AG09319 (cell line): ENCODE measurements at places on chromosomes 6 and 20.
A peak's percentile ranks its signal among the peaks of the same experiment; 100 is the strongest.

GRCh38 chr6:54366667-54367327 lies 58.6 kb downstream of the TINAG start:
- no peak for DNase-seq

DNA sequence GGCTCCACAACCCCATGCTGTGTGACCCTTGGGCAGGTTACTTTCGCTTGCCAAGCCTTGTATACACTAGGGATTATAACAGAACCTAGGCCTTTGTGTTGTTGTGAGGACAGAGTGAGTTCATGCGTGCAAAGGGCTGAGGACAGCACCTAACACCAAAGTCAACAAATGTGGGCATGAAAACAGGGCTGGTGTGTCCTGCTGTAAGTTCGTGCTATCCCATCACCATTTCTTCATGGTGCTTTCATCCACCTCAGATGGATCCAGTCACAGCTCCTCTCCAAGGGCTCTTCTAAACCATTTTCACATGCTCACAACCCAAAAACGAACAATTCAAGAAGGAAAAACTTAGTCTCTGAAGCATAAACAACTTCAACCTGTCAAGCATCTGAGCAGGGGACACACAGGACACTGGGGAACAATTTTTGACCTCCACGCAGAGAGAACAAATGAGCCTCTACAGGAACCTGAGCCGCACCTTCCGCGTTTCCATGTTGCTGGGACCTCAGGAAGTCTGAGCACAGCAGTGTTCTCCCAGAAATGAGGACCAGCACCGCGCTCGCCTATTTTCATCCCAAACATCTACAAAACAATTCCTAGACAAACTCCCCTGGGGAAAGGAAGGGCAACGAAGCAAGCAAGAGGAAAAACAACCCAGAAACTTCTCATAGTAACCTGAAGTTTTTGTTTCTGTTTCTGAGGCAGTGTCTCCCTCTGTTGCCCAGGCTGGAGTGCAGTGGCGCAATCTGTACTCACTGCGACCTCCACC lies 3.1 kb downstream of the LRP11 start:
- DNase-seq: no peak

GRCh38 chr6:113907102-113907815 lies 50.1 kb downstream of the MARCKS start:
- DNase-seq: no peak

DNA sequence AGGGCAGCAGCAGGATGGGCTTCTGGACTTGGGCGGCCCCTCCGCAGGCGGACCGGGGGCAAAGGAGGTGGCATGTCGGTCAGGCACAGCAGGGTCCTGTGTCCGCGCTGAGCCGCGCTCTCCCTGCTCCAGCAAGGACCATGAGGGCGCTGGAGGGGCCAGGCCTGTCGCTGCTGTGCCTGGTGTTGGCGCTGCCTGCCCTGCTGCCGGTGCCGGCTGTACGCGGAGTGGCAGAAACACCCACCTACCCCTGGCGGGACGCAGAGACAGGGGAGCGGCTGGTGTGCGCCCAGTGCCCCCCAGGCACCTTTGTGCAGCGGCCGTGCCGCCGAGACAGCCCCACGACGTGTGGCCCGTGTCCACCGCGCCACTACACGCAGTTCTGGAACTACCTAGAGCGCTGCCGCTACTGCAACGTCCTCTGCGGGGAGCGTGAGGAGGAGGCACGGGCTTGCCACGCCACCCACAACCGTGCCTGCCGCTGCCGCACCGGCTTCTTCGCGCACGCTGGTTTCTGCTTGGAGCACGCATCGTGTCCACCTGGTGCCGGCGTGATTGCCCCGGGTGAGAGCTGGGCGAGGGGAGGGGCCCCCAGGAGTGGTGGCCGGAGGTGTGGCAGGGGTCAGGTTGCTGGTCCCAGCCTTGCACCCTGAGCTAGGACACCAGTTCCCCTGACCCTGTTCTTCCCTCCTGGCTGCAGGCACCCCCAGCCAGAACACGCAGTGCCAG lies at the start of gene TNFRSF6B:
TSS of gene TNFRSF6B (plus strand) at position 25 of the 729 bp plus-strand sequence. CDS start at position 141, 116 bp downstream.
- no peak for DNase-seq

DNA sequence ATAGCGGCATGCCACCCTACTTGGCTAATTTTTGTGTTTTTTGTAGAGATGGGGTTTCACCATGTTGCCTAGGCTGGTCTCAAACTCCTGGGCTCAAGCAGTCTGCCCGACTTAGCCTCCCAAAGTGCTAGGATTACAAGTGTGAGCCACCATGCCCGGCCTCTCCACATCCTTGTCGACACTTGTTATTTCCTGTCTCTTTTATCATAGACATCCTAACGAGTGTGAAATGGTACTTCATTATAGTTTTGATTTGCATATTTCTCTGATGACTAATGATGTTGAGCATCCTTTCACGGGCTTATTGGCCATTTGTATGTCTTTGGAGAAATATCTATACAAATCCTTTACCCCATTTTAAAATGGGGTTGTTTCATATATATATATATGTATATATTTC lies 39.0 kb upstream of the ASXL1 start:
- DNase-seq: no peak

DNA sequence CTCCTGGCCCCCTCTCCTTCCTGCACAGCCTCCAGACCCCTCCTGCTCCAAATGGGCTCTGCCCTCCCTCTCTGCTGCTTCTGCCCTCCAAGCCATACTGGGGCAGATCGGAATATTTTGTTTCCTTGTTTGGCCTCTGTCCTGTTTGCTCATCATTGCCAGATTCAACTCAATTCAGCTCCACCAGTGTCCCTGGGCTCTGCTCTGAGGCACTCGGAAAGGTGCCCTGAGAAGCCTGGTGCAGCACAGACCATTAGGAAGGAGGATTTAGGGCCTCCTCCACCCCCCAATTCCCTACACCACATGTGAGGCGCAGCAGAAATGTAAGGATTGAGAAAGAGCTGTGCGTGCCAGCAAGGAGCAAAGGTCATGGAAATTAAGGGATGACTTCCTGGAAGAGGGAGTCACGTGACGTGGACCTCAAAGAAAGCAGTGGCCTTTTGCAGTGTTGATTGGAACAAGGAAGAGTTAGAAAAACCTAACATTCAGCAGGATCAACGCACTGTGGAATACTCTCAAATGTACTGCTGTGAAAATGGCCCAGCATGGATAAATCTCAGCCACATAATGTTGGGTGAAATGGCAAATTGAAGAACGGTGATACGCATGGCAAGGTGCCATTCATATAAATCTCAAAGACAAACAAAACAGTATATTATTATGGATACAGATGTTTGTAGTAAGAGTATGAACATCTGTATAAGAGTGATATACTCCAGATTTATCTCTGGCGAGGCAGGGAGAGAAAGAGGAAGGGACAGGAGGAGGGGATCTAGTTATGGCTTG lies 229.5 kb upstream of the RNF24 start:
- DNase-seq: no peak

GRCh38 chr20:57212534-57213276 lies 53.7 kb downstream of the BMP7 start:
- DNase-seq: peak; percentile 55

DNA sequence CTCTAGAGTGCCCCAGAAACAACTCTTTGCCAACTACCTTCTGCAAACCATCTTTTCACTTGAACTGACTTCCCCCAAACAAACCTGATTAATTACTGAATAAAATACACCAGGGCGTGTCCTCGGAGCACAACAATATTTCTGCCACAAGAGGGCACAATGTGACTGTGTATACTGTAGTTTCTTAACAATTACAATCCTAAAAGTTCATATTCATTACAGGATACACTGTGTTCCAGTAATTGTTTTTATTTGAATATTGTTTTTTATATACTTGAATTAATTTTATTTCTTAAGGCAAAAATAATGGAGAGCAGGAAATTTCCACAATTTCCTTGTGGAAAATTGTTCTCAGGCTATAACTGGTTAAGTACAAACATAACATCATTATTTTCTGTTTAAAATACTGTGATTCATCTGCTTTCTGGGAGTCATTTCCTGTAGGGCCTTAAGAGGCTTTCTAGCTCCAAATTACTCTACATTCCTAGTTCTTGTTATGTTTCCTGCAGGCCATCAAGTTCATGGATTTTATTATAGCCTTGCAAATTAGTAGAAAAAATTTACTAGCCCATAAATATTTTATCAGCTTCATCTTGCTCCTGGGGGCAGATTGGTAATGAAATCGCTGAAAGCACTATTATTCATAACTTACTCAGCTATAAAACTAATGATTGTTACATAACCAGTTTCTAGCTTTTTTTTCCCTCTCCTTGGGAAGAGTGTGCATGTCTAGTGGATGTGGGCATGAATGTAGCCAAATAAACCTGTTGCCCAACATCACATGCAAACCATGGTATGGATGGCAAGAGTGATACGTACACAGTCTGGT lies 51.9 kb upstream of the SLC22A16 start:
- DNase-seq: no peak

DNA sequence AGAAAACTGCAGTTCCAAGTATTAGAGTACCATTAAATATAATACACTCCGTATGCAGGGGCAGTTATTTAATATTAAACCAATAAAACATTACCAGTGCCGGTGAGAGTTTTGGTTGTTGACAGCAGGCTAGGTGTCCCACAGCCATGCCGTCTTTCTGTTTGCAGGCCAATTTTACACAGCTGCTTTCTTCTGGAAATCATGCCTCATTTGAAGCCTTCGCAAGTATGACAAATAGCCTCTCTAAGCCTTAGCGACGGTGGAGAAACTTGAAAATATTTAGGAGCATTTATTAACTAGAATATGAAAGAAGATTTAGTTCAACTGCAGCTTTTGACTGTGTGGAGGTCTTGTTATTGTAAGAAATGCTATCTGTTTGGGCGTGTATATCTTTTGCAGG lies 226.0 kb downstream of the BMP2 start:
- no peak for DNase-seq

- DNase-seq: no peak
These were observed 28.9 kb downstream of the PLG start for GRCh38 chr6:160730911-160731310.

DNA sequence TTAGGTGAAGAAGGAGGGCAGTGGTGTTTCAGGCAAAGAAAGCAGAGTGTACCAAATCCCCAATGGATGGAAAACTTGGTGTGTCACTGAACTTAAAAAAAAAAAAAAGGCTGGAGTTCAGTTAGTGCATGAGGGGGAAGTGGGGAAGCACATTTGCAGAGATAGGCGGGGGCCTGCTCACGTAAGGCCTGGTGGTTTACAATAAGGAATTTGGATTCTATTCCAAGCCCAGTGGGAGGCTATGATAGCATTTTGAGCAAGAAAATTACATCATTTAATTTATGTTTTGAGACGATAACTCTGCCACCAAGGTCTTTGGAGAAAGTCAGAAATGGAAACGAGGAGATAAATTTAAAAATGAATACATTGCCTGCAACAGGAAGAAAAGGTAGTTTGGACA lies 225.5 kb downstream of the EYA4 start:
- DNase-seq: no peak

DNA sequence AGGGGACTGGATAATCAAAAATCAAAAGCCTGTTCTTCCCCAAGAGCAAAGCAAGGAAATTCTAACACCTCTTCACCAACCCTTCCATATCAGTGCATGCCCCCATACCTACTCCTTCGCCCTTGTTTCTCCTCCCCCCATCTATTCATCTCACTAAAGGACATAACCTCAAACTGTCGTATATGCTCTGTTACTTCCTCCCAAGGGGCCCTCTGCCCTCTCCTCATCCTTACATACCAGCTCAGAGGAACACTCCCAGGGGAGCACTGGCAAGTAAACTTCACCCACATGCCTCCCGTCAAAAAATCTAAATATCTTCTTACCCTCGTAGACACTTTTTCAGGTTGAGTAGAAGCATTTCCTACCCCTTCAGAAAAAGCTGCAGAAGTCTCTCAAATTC lies 9.4 kb upstream of the ADTRP start:
- DNase-seq: no peak

DNA sequence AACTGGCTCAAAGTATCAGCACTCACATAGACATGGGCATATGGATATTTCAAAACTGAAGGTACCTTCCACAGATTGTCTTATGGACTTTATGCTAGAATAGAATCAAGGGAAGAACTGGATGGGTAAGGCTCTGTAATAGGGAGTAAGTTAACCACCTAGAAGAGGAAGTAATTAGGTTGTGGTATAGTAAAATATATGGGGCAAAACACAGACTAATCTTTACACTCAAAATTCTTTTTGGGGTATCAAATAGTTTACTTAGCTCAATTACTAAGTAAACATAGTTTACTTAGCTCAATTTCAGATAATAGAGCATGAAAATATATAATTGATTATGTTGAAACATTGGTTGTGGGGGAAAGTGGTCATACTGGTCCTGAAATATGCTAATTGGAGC lies 94.2 kb upstream of the ATXN1 start:
- no peak for DNase-seq

DNA sequence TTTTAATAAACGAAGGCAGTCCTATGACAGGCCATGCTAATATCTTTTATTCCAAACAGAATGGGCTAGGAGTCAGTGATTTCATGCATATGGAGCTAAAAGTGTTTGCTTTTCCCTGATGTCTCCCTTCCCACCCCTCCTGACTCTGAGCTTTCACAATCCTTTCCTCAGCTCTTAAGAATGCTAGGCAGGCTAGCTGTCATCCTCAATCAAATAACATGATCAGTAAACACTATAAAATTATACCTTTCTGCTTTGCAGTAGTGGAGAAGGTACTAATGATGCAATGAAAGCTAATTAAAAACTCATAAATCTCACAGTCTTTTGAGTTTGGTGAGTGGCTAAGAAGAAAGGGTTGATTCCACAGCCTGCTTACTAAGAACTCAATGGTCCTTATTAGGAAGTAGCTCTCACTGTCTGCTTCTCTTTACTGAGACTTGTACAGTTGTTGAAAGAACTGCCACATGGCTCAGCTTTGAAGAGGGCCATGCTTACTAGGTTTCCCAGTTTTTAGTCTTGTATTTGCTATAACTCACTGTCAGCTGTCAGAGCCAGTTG lies 250.9 kb upstream of the JAG1 start:
- DNase-seq: peak; percentile 85

GRCh38 chr6:20669571-20670314 lies 135.5 kb downstream of the CDKAL1 start:
- no peak for DNase-seq

DNA sequence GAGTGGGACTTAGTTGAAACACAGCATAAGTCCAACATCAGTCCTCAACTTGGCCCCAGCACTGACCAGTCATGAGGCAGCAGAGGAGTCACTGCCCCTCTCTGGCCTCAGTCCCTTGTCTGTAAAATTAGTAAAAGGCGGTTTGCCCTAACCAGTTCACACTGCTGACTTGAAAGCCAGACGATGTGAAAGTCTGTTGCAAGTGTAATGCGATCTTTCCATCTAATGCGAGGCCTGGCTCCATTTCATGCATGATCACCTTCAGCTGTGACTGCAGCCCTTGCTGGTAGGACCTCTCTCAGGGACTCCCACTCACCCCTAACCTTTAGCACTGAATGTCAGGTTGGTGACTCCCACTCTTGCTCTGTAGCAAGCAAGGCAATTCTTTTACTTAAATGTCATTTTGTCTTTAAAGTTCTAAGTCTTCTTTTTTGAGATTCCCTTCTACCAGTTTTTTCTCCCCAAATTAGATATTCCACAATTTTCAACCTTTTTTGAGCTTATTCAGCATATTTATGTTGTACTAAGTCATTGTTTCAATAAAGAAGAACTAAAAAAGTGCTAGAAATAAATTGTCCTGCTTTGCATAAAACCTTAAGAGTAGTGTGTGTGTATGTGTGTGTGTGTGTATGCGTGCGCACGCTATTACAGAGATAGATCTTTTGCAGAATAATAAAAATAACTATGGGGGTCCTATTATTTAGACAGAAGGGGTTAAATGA lies 245.5 kb downstream of the PACRG start:
- DNase-seq: no peak
